ENCODE measurements at places on chromosomes 4 and X. TPM values are rescaled to one million over a fixed set of nuclear protein-coding genes. Genes with fewer than 3 reads are reported as not detected.

DNA sequence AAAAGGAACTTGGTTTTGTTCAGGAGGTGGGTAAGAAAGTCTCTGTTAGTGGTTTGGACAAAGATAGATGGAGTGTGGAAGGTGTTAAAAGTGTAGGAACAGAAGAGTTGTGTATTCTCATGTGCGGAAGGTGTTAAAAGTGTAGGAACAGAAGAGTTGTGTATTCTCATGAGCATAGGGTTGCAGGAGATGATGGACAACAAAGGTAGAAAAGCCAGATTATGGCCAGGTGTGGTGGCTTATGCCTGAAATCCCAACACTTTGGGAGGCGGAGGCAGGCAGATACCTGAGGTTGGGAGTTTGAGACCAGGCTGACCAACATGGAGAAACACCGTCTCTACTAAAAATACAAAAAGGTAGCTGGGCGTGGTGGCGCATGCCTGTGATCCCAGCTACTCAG lies 2.5 kb downstream of the RPL34 start:
- H3K27ac ChIP-seq, result no peak overlapping the region
- H3K4me3 ChIP-seq, result no peak overlapping the region
- DNase-seq, result no peak
- H3K36me3 ChIP-seq, result peaks cover 15% of the 10 kb centered on the region
- peaks cover 26% of the 10 kb centered on the region for H3K4me1 ChIP-seq

DNA sequence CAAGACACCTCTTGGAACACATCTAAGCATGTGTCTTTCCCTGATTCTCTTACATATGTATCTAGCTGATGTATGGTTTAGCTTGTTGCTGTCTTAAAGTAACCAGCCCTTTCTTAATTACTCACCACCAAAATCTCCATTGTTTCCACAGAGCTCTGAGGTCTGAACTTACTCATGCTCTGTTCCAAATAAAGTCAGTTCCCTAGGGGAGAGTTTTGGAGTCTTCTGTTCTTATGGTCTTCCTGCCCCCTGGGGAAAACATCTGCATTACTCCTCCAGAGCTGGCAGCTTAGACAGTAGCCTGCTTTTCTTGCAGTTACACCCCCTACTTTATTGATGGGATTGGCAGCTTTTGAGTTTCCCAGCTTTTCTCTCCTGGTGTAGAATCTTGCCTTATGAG lies 125.8 kb downstream of the EDA start:
- no peaks in the 10 kb centered on the region for H3K36me3 ChIP-seq
- H3K4me3 ChIP-seq, result no peak overlapping the region
- no peak overlapping the region for H3K27ac ChIP-seq
- no peaks in the 10 kb centered on the region for H3K4me1 ChIP-seq
- DNase-seq, result no peak
- no peaks in the 10 kb centered on the region for H3K27me3 ChIP-seq

Gene HSD17B13
- 1.00 TPM for total RNA-seq

Gene PPP1R2C
- total RNA-seq, result not detected

DNA sequence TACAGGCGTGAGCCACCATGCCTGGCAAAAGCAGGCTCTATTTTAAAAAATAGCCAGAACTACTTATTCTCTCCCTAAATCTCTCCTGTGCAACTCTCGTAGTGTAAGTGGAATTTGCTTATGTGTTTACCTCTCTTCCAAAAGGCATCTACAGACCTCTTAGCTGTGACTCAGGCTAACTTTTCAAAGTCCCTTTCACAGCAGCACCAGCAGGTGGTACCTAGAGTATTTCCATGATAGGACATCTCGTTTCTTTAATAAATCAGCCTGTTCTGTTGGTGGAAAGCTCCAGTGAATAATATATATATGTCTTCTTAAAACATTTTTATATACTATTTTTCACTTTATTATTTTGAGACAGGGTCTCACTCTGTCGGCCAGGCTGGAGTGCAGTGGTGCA lies 89.0 kb downstream of the NSUN7 start:
- H3K27me3 ChIP-seq, result no peaks in the 10 kb centered on the region
- no peak overlapping the region for H3K27ac ChIP-seq
- no peaks in the 10 kb centered on the region for H3K4me1 ChIP-seq

- no peaks in the 10 kb centered on the region for H3K36me3 ChIP-seq
- H3K4me3 ChIP-seq, result no peak overlapping the region
- no peaks in the 10 kb centered on the region for H3K27me3 ChIP-seq
Observed at GRCh38 chrX:76918033-76918432, 490.5 kb downstream of the MAGEE1 start.

DNA sequence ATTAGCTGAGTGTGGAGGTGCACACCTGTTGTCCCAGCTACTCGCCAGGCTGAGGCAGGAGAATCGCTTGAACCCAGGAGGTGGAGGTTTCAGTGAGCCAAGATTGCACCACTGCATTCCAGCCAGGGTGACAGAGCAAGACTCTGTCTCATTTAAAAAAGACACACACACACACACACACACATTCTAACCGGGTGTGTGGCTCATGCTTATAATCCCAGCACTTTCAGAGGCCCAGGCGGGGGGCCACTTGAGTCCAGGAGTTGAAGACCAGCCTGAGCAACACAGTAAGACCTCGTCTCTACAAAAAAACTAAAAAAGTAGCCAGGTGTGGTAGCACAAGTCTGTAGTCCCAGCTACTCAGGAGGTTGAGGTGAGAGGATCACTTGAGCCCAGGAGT lies 152.3 kb downstream of the LRBA start:
- no peaks in the 10 kb centered on the region for H3K36me3 ChIP-seq
- H3K27ac ChIP-seq, result no peak overlapping the region
- no peaks in the 10 kb centered on the region for H3K4me1 ChIP-seq
- no peak overlapping the region for H3K4me3 ChIP-seq
- no peaks in the 10 kb centered on the region for H3K27me3 ChIP-seq
